T-helper 1 cell (primary cell): ENCODE measurements at places on chromosomes 5 and 9.

DNA sequence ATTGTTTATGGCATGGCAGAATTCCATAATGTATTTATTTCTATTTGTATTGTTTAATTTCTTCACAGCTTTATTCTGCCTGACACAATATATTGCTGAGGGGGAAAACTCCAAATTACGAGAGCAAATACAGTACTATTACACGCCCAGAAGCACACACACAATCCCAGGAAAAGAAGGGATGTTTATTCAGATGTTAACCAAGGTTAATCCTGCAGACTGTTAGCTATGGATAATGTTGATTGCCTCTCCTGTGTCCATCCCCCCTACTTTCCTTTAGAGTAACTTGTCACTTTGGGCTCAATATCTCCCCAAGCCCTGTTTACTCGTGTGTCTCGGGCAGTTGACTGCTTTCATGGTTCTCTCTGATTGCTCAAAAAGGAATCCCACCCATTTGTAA is 84.2 kb upstream of the ERCC6L2 start:
- DNase-seq, result no peak

GRCh38 chr9:93133681-93134014 is 403 bp downstream of the NINJ1 start:
- no peak for DNase-seq

GRCh38 chr9:87497604-87498045 is at the start of gene DAPK1:
TSS of gene DAPK1 (plus strand) at chr9:87497867. CDS start at chr9:87499078, 1,211 bp downstream.
- no peak for DNase-seq

GRCh38 chr5:74130155-74130897 is 504.3 kb downstream of the ARHGEF28 start:
- no peak for DNase-seq

- no peak for DNase-seq
These were observed 96.5 kb upstream of the CAST start for GRCh38 chr5:96565582-96566265.
